ENCODE measurements at places on chromosomes 2 and 18.

DNA sequence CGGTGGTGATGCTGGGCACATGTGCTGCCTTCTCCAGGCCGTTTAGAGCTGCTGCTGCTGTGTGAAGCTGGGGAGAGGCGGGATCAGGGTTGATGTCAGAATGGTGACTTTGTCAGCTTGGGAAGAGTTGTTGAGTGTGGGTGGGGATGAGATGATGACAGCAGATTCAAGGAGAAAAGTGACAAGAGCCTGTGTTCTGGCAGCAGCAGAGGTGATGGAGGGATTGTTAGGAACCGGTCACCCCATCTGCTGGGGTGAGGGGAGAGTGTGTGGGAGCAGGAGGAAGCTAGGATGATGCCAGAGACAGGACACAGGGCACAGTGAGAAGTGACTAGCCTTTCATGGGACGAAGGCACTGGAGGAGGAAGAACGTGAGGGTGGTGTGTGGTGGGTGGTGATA, 345.5 kb downstream of the RNF144A start:
- no peak for DNase-seq
- no peak overlapping the region for H3K27ac ChIP-seq
- peaks cover 1% of the 10 kb centered on the region for H3K4me1 ChIP-seq

DNA sequence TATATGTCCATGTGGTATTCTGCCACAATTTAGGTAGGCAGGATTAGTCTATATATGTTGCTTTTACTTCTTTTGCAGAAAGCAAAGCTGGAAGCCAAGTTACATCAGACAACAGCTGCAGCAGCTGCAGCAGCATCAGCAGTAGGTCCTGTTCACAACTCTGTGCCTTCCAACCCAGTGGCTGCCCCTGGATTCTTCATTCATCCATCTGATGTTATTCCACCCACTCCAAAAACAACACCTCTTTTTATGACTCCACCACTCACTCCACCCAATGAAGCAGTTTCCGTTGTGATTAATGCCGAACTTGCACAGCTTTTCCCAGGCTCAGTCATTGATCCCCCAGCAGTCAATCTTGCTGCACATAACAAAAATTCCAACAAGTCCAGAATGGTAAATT, 107.6 kb downstream of the BIRC6 start:
- no peak overlapping the region for H3K27ac ChIP-seq
- no peaks in the 10 kb centered on the region for H3K27me3 ChIP-seq
- DNase-seq, result no peak

DNA sequence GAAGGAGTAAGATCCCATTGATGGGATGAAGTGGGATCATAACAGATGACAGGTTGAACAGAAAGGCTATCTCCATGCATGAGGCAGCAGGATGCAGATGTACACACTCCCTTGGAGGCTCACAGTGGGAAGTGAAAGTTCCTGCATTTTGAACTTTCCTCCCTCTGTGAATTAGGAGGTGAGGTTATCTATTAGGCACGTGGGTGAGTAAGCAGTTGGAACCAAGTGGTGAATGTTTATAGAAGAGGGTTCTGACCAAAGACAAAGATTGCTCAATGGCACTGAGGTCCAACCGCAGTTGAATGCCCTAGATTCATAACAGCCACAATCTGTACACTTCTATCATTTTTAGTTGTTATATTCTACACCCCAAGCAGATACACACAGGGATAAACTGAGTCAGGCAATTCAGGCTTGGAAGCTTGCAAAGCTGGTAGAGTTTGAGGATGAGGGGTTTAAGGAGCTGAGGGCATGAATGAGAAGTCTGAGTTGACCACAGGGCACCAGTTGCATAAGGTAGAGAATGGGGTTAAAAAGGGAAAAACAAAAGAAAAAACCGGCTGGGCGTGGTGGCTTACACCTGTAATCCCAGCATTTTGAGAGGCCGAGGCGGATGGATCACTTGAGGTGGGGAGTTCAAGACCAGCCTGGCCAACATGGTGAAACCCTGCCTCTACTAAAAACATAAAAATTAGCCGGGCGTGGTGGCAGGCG, 7.1 kb upstream of the KCMF1 start:
- H3K4me1 ChIP-seq, result peaks cover 5% of the 10 kb centered on the region
- no peak overlapping the region for H3K27ac ChIP-seq
- no peak overlapping the region for H3K4me3 ChIP-seq
- H3K36me3 ChIP-seq, result peaks cover 4% of the 10 kb centered on the region
- DNase-seq, result no peak

DNA sequence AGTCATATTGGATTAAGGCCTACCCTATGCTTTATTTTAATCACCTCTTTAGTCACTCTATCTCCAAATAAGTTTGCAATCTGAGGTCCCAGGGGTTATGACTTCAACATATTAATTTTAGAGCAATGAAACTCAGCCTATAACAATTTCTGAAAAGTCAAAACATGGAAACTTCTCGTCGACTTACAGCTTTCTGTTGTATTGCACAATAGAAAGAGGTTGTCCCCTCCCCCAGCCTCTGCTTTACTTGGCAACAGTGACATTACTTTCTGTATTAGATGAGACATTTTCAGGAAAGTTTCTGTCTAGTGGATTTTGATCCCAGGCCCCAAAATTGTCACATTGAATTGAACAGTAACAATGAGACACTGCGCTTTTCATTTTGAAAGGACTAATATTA, 326.4 kb downstream of the THSD7B start:
- no peaks in the 10 kb centered on the region for H3K27me3 ChIP-seq
- no peak for DNase-seq
- H3K27ac ChIP-seq, result no peak overlapping the region
- no peaks in the 10 kb centered on the region for H3K36me3 ChIP-seq

GRCh38 chr2:240287011-240287410, 146.6 kb upstream of the OTOS start:
- H3K4me3 ChIP-seq, result no peak overlapping the region
- H3K4me1 ChIP-seq, result no peaks in the 10 kb centered on the region
- H3K36me3 ChIP-seq, result no peaks in the 10 kb centered on the region
- H3K27ac ChIP-seq, result no peak overlapping the region

GRCh38 chr2:153214337-153214736, 264.2 kb downstream of the RPRM start:
- DNase-seq, result no peak
- no peaks in the 10 kb centered on the region for H3K27me3 ChIP-seq
- no peaks in the 10 kb centered on the region for H3K4me1 ChIP-seq

DNA sequence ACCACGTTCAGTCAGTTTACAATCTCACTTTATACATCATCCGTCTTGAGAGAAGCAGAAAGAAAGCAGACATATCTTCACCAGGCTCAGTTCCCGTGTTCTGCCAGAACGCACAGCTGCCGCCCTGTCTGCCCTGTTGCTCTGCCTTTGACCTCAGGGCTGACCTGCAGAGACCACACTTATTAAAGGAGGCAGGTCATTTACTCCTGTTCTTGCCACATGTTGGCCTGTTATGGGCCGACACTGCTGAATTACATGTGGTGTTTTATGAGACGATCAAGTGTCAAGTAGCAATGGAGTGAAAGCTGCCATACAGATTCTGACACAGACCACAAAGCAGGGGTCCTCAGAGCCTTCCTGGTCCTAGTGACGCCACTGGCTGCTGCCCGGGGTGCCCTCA, 232.2 kb downstream of the TTC32 start:
- H3K27ac ChIP-seq, result no peak overlapping the region
- no peaks in the 10 kb centered on the region for H3K4me1 ChIP-seq
- H3K36me3 ChIP-seq, result no peaks in the 10 kb centered on the region
- DNase-seq, result no peak
- no peaks in the 10 kb centered on the region for H3K27me3 ChIP-seq

DNA sequence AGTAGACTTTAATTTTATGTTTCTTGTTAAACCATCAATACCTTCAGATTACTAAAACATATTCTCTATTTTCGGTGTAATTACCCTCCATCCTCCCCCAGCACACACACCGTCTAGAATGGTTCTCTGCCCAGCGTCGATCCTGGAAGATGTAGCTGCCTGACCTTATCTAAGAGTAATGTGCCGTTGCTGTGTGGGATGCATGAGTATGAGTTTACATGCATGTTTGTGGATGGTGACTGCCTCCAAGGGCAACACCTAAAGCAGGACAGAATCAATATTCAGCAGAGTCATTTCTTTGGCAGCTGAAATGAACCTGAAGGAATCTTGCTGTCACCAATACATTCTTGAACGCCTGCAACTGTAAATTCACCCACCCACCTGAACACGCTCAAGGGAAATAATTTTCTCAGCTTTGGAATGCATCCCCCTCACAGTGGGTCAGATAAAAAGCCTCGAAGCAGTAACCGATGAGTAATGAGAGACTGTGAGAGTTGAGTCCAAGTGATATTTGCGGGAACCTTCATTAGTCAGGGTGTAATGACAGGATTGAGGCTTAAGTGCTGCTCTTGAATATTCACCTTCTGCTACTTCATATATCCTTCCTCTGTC, 155.8 kb upstream of the RND3 start:
- no peaks in the 10 kb centered on the region for H3K36me3 ChIP-seq
- H3K27ac ChIP-seq, result no peak overlapping the region
- DNase-seq, result no peak
- no peaks in the 10 kb centered on the region for H3K27me3 ChIP-seq
- no peak overlapping the region for H3K4me3 ChIP-seq

- no peaks in the 10 kb centered on the region for H3K4me1 ChIP-seq
- no peak overlapping the region for H3K27ac ChIP-seq
- DNase-seq, result no peak
- H3K36me3 ChIP-seq, result no peaks in the 10 kb centered on the region
- no peak overlapping the region for H3K4me3 ChIP-seq
Observed at GRCh38 chr2:220309215-220309614, 681.8 kb downstream of the SLC4A3 start.

All from iPS DF 6.9 (cell line).